ENCODE measurements at places on chromosomes 12 and 14.

GRCh38 chr12:46948936-46949545 is 123.2 kb upstream of the SLC38A4 start:
- no peak for DNase-seq

DNA sequence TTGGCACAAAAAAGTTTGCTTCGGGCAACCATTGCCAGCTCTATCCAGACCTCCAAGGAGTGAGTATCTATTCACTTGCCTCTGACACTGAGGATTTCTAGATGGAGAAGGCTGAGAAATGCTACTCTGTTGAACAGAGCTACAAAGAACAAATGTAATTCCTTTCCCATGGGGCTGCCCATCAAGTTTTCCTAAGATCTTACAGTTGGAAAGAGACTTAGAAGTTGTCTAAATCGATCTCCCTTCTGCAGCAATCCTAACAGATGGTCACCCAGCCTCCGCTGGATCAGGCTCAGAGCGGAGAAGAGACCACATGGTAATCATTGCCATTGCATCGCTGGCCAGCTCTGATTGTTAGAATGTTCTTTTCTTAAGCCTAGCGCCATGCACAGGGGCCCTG is 110.1 kb upstream of the BCL2L14 start:
- DNase-seq = no peak

DNA sequence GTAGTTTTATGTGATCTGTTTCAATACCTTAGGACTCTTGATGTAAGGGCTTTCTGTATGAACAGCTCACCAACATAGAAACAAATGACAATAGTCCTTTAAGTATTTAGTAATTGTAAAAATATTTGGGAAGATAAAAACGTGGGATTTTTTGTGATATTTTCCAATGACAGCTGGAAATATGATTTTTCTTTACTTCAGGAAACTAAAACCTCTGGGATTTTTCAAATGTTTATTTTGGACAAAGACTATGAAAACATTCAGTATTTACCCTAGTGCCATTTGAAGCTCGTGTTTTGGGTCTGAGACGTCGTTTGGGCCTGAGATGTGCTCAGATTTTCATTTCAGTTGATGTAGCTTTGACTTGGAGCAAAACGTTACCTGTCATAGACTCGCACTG is 240.0 kb downstream of the BMP4 start:
- no peak for DNase-seq

DNA sequence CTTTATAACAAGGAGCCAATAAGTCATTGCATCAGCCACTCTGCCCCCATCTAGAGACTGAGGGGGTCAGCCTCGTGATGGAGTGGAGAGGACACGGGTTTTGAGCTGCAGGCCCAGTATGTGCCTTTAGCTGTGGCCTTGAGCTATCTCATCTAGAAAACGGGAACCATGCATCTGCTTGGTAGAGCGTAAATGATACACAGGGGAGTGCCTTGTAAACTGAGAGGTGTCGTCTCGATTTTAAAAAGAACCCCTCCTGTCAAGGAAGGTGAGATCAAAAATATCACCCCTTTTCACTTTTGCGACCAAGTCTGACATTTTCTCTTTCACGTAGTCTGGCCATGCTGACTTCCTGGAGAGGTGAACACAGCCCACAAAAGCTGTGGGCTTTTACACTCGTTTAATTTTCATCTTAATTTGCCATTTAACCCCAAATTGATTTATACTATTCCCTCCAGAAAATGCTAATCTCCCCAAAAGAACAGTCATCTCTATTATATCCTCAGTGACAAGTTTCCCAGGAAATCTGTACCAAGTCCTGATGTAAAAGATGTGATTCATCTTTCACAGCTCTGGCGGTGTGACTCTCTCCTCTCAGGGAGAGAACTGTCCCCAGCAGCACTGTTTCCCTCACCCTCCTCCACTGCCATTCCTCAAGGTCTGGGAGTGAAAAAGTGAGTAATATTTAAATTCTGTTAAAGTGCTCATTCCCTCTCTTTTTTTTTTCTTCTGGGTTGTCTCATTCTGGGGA is 30.6 kb downstream of the VCPKMT start:
- DNase-seq = no peak

- peak; percentile 35 for DNase-seq
Measured at GRCh38 chr12:23098517-23098916, 473.5 kb downstream of the ETNK1 start.

GRCh38 chr14:34356264-34356654 is 105.8 kb downstream of the SPTSSA start:
- DNase-seq = no peak

- no peak for DNase-seq
Measured at GRCh38 chr12:123126294-123127181, 24.4 kb downstream of the PITPNM2 start.

Data from muscle of arm (tissue), 14 donors.